ENCODE measurements at places on chromosomes 4 and X.

DNA sequence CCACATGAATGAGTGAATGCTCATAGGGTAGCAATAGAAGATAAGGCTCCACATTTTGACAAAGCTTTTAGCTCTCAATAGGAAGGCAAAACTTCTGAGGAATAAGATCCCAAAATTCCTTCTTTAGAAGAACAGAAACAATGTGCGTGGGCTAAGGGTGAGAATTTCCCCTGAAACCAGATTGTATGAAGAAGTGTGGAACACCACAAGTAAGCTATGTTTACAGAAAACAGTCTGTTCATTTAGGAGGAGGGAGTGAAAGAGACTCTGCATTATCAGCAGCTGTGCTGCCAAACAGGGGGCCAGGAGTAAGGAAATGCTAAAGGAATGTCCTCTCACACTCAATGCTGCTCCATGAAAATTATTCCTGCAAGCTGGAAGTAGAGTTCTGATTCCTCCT lies 851.6 kb downstream of the CENPC start:
- no peak for DNase-seq

DNA sequence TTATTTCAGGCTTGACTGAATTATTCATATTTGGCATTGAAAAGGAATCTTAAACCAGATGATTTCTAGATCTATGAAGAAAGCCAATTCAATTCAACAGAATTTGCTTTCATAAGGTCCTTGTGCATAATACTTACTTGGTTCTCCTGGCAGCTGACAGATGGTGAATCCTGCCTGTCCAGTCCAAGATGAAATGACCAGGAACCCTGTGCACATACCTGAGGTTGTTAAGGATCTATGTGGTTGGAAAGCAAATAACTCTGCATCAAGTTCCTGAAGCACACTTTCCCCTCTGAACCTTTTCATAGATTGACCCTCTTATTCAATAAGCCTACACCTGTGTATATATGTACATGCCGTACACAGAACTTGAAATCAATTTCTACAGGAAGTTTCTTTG lies 562.7 kb downstream of the PPARGC1A start:
- no peak for DNase-seq

GRCh38 chr4:111014537-111014936 lies 391.7 kb upstream of the PITX2 start:
- DNase-seq, result no peak

- DNase-seq, result no peak
These were observed 31.6 kb upstream of the DDX3X start for GRCh38 chrX:41302370-41302769.

GRCh38 chr4:91990726-91991125 lies 313.0 kb upstream of the GRID2 start:
- no peak for DNase-seq

DNA sequence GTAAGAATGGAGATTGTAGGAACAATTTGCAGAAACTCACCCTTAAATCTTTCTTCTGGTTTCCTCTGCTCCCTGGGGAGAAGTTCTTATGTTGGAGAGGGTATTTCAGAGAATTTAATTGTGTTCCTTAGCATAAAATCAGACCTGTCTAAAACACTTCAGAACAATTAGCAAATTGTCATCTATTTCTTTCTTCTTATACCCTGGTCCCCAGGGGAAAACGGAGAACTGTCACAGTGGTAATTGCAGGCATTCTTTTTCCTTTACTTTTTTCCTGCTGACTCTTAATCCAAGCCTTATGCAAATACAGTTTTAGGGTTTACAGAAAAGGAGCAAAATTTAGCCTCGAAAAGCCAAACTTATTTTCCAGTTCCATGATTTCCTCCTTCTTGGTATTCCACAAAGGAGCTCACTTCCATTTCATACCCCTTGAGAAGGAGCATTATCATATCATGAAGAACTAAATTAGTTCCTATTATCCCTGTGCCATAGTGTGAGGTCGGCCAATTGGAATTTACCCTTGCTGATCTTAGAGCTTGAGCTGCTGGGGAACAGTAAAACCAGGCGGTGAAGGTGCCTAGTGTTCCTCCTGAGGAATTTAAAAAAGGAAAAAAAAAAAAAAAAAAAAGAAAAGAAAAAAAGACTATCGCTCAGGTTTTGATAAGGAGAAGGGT lies 173.8 kb downstream of the IL15 start:
- DNase-seq, result no peak

- DNase-seq, result no peak
These were observed 8.1 kb downstream of the ENPEP start for GRCh38 chr4:110484029-110484428.

DNA sequence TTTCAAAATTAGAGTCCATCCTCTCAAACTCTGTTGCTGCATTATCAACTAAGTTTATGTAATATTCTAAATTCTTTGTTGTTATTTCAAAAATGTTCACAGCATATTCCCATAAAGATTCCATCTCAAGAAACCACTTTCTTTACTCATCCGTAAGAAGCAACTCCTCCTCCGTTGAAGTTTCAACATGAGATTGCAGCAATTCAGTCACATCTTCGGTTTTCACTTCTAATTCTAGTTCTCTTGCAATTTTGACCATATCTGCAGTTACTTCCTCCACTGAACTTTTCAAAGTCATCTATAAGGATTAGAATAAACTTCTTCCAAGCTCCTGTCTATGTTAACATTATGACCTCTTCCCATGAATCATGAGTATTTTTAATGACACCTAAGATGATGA lies 216.6 kb upstream of the SLC7A11 start:
- DNase-seq, result no peak

GRCh38 chr4:86942185-86942666 lies 7.4 kb downstream of the AFF1 start:
- DNase-seq, result no peak

- no peak for DNase-seq
These were observed 52.0 kb upstream of the ATOH1 start for GRCh38 chr4:93776386-93777080.

- no peak for DNase-seq
These were observed 63.3 kb downstream of the KCNIP4 start for GRCh38 chr4:21885241-21885640.

GRCh38 chrX:46354481-46354880 lies 190.7 kb downstream of the ZNF674 start:
- DNase-seq, result no peak

DNA sequence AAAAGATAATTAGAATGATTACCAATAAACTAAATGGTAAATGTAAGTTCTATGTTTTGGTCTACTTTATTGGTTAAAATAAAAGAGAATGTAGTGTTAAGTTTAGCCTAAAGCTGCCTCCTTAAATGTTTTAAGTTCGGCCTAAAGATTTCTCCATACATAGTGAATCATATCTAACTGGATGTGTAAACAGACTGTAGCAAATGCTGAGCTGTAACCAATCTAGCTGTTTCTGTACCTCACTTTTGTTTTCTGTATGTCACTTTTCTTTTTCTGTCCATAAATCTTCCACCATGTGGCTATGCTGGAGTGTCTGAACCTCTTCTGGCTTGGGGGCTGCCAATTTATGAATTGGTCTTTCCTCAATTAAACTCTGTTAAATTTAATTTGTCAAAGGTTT lies 121.2 kb downstream of the TBCK start:
- no peak for DNase-seq

DNA sequence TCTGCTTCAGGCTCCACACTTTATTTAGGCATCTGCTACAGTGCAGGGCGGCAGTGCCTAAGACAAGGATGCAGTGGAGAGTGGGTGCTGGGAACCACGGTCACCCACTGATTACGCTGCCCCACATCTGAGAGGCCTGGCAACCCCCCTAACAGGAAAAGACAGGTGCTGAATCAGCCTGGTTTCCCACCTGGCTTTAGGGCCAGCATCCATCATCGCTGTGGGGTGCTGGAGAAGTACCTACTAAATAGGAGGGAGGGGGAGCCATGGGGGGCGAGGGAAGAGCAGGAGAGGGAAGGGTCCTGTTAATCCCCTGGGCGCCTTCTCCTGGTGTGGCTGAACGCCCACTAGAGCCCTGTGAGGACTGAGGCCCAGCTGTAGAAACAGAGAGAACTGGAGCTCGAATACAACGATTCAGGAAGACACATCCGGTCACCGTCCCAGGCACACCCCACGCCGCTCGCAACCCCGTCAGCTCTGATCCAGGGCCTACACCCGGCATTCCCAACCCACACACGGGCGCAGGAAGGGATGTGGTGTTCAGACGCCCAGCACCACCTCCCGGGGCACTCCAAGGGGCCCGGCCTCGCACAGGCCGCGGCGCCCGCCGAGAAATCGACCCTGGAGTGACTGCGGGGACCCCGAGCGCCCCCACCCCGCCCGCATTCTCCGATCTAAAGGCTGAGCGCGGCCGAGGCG lies 554 bp downstream of the DCTD start:
- peak; percentile 41 for DNase-seq

- no peak for DNase-seq
These were observed 108.9 kb downstream of the UNC5C start for GRCh38 chr4:95439896-95440295.

DNA sequence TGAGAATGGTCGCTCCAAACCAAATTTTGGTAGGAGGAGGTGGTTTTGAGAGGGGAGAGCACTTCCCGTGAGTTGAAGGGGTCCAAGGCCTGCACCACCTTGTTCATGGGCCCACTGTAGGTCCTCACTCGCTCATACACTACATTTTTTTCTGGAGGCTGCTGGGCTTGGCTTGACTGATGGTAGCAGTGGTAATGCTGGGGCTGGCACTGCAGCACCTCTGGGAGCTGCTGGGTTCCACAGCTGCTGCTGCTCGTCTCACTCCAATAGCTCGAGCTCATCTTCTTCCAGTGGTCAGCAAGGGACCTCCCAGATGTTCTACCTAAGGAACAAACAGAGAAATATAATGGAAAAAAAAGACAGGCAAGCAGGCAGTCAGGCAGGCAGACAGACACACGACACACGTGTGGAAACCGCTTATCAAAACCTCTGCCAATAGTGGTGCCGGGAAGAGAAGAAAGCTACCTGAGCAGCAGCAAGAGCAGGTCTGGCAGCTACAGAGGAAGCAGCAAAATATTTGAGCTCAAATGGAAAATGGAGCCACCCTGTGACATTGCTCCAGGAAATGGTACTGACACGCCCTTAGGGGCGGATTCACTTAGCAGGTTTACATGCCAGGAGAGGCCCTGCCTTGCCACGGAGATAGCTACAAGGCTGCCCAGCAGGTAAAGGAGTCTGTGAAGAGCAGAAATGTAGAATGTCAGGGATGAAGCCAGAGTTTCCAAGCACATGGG lies at the start of gene POF1B:
Gene POF1B, minus strand, starts transcription at position 492 of the 734 bp plus-strand sequence. Its CDS starts 211 bp downstream, at position 281.
- DNase-seq, result no peak

GRCh38 chr4:68987007-68987406 lies 35.4 kb upstream of the UGT2A3 start:
- DNase-seq, result no peak

GRCh38 chrX:119573840-119574393 lies 446 bp upstream of the UBE2A start:
- no peak for DNase-seq

GRCh38 chr4:155615081-155615887 lies 51.4 kb upstream of the GUCY1A1 start:
- DNase-seq, result no peak

GRCh38 chrX:136159611-136160025 lies 12.3 kb downstream of the FHL1 start:
- DNase-seq, result no peak
